ENCODE measurements at places on chromosomes 16 and 17. TPM values are rescaled to one million over a fixed set of nuclear protein-coding genes. Genes with fewer than 3 reads are reported as not detected.

DNA sequence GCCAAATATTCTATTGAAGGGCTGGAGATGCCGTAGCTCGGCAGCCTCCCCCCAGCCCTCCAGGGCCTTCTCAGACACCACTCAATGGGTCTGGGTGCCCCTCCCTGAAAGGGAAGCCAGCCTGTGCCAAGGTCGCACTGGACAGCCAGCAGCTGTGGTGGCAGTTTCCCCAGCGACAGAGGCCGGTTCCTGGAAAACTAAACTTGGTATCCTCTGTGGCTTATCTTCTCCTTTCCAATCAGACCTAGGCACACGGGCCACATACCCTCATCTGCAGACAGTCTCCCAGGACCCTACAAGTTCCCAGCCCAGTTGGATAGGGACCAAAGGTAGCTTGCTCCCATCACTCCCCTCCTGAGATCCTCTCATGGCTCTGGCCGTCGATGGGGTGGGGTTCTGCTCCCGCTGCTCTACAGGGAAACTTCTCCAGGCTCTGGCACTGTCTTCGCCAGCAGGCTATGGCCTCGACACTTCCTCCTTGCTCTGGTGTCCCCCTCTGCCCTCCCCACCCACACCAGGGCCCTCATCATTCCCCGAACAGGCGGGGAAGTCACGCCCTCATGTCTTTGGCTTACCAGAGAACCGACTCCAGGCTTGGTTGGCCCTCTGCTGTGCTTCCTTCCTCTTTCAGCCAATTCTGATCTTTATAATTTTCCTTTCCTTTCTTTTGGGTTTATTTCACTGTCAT, 18.3 kb upstream of the IL21R start:
- DNase-seq: no peak

- no peak for DNase-seq
These were observed 42.1 kb downstream of the SYNRG start for GRCh38 chr17:37567137-37567536.

GRCh38 chr16:82331397-82331796, 161.4 kb upstream of the MPHOSPH6 start:
- DNase-seq: no peak

The RHBDL1 gene
- 0.99 TPM for polyA plus RNA-seq

Data from muscle of back (tissue), 13 donors.